Stromal cell of bone marrow (primary cell): ENCODE measurements at places on chromosomes 5 and 9.
A peak's percentile ranks its signal among the peaks of the same experiment; 100 is the strongest.

- no peak for DNase-seq
These were observed 7.5 kb downstream of the LHX6 start for GRCh38 chr9:122221183-122221811.

GRCh38 chr9:36029765-36030528 is 6.8 kb upstream of the RECK start:
- peak; percentile 93 for DNase-seq

DNA sequence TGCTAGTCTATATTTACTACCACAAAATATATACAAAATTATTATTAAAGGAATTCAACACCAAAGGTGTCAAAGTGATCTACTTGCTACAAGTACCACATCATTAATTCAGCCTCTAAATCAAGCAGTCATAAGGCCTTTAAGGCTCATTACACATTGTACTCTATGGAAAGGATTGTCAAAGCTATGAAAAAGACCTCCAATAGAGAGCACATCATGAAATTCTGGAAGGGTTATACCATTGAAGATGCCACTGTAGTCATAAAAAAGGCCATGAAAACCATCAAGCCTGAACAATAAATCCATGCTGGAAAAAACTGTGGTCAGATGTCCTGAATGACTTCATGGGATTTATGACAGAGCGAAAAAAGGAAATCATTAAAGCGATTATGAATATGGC is 708.0 kb upstream of the FAM174A start:
- DNase-seq = no peak

GRCh38 chr5:99314721-99315120 is 385.9 kb upstream of the CHD1 start:
- DNase-seq = no peak

DNA sequence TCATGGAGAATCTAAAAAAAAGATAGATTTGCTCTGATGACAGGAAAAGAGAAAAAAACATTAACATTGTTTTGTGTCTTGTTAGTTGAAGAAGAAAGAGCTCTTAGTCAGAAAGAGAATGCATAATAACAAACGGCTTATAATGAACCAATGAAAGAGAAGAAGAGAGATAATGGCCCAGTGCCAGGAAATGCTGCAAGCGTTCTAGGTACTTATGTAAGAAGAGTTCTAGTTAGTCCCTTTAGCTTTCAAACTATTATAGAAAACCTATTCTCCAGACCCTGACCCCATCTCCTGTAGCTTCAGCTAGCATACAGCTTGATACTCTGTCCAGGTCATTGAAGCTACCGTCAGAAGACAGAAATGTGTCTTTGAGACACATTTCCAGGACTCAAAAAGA is 70.2 kb downstream of the FBXL17 start:
- DNase-seq = no peak

- DNase-seq = no peak
These were observed 97.2 kb downstream of the PCSK1 start for GRCh38 chr5:96335873-96336272.

- DNase-seq = no peak
These were observed 14.8 kb upstream of the PRRC2B start for GRCh38 chr9:131379056-131379455.

GRCh38 chr5:38465061-38465460 is 91.4 kb downstream of the LIFR start:
- no peak for DNase-seq

- DNase-seq = no peak
These were observed 75.3 kb downstream of the ADAMTS2 start for GRCh38 chr5:179269781-179270543.

GRCh38 chr9:81022177-81022576 is 667.2 kb downstream of the TLE1 start:
- peak; percentile 43 for DNase-seq

DNA sequence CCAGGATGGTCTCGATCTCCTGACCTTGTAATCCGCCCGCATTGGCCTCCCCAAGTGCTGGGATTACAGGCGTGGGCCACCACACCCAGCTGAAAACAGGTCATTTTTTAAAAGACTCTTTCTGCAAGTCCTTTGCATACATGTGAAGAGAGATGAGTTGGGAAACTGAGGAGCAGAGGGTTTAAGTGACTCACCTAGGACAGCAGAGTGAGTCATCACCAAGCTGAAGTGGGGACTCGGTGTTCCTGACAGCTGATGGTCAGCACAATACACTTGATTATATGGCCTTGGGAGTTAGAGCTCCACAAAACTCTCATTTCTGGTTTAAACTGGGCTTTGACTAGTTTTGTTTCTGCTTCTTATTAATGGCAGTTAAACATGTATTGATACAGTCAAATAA is 38.1 kb upstream of the SSBP2 start:
- DNase-seq = peak; percentile 17

- no peak for DNase-seq
These were observed 18.1 kb upstream of the COL5A1 start for GRCh38 chr9:134623258-134624066.

GRCh38 chr9:89655990-89656657 is 51.3 kb downstream of the GADD45G start:
- DNase-seq = no peak

DNA sequence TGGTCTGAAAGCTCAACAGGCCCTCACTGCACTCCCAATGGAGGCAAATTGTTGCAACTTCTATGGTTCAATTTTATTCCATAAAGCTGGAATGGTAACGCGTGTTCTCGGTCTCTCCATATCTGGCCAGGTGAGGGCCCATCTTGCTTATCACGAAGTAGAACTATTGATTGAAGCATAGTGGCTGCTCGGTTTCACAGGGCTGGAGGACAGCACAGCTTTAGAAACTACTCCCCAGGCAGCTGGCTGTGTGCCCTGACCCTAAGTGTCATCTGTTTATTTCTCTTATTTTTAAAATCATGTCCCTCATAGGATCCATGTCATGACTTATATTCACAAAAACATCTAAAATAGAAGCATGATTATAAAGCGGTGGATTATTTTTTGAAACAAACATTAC is 223.4 kb downstream of the NPR3 start:
- DNase-seq = no peak

- DNase-seq = no peak
These were observed 15.1 kb upstream of the PRSS3 start for GRCh38 chr9:33780276-33780675.

GRCh38 chr9:133889584-133890301 is 102.4 kb downstream of the VAV2 start:
- peak; percentile 14 for DNase-seq

DNA sequence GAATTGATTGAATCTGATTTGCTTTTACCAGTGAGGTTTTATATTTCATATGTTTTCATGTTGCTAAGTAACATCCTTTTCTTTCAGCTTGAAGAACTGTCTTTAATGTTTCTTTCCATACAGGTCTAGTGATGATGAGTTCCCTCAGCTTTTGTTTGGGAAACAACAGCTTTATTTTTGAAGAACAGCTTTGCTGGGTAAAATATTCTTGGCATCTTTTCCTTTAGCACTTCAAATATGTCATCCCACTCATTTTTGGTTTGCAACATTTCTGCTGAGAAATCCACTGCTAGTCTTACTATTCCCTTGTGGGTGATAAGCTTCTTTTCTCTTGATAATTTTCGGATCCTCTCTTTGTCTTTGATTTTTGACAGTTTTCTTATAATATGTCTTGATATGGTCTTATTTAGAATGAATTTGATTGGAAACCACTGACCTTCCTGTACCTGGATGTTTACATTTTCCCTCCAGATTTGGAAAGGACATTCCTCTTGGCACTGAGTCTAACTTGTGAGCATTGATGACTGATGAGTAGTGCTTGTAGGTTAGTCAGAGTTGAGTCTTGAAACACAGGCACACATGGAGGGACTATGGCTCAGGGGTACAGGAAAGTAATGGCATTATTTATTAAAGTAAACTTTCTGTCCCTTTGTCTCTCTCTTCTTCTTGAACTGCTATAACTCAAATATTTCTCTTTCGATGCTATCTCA is 220.3 kb downstream of the SPATA31D1 start:
- DNase-seq = peak; percentile 3

DNA sequence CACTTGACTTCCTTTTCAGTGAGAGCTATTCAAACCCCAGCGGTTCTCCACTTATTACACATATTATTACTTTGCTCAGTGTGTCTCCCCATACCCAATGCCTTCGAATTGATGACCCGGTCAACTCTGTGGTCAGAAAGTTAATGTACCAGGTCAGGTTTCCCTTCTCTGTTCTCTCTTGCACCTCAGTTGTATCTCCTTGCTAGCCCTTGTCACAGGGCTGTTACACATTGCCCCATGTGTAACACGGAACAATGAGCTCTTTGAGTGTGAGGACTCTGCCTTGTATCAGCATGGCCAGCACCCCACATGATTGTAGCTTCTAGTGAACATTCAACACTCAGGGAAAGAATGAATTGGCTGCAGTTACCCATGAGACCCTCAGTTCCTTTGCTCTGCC is 73.6 kb downstream of the DOCK2 start:
- no peak for DNase-seq

- DNase-seq = no peak
These were observed 220.5 kb downstream of the FOXD4L6 start for GRCh38 chr9:40907657-40908624.

DNA sequence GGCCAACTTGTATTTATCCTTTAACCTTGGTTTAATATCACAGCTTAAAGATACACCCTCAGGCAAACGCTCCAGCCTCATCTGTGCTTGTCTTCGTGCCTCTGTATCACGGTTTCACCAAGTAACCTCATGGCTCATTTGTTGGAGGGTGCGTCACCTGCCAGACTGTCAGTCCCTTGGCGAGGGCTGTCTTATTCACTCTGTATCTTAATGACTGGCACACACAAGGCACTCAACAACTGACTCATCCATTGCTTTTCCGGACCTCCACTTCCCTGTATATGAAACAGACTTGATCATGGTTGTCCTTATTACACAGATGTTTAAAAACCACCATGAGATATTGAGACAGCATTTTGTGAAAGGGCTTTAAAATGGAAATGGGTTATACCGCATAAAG is 28.0 kb downstream of the LCP2 start:
- no peak for DNase-seq

DNA sequence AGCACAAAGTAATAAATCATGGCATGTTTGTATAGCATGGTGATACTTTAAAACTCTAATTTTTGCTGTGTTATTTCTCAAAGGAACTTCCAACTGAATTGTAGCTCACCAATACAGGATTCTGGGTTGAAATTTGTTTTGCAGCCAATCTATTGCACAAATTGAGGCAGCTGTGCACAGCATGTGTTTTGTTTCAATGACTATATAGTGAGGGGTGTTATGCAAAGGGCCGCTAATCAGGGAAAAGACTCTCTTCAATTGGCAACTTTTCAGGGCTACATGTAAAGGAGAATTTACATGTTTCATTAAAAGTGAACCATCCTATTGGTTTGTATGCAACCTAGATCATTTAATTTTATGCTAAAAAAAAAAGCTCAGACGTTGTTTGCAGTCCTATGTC is 44.6 kb downstream of the PLPPR1 start:
- no peak for DNase-seq

DNA sequence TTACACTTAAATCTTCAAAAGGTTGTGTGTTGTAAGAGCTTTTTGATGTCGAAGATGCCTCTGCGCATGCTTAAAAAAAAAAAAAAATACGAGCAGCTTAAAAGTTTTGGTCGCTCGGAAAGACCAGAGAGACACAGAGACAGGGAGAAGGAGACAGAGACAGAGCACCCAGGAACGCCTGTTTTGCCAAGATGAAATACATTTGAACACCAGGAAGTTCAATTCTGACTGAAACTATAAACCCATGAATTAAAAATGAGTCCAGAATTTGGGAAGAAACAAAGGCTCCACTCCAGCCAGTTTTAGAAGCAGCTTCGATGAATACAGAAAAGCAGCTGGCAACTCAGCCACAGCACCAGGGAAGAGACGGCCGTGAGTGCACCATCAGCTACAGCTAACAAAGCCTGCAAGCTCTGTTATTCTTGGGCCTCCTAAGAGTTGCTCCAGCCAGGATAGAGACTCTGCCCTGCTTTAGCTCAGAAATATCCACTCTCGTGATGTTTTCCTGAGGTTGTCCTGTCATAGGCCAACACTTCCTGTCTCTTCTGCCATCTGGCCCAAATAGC is 2.5 kb upstream of the ZNF474 start:
- peak; percentile 61 for DNase-seq

DNA sequence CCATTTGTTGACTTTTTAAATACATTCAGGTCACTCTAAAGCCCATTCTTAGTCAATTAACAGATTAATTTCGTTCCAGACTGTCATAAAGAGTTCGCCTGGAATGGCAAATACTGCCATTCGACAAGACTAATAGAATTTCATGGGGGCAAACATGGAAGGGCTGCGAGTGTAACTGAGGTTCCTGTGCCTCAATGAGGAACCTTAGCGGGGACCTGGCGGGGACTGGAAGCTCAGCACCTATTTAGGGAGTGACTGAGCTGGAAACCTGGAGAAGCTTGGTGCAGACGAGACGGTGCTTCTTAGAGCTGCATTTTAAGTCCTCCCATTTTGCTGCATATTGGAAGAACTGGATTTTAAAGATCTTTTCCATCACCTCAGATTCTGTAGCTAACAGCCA is 3.4 kb downstream of the VCAN start:
- DNase-seq = no peak

DNA sequence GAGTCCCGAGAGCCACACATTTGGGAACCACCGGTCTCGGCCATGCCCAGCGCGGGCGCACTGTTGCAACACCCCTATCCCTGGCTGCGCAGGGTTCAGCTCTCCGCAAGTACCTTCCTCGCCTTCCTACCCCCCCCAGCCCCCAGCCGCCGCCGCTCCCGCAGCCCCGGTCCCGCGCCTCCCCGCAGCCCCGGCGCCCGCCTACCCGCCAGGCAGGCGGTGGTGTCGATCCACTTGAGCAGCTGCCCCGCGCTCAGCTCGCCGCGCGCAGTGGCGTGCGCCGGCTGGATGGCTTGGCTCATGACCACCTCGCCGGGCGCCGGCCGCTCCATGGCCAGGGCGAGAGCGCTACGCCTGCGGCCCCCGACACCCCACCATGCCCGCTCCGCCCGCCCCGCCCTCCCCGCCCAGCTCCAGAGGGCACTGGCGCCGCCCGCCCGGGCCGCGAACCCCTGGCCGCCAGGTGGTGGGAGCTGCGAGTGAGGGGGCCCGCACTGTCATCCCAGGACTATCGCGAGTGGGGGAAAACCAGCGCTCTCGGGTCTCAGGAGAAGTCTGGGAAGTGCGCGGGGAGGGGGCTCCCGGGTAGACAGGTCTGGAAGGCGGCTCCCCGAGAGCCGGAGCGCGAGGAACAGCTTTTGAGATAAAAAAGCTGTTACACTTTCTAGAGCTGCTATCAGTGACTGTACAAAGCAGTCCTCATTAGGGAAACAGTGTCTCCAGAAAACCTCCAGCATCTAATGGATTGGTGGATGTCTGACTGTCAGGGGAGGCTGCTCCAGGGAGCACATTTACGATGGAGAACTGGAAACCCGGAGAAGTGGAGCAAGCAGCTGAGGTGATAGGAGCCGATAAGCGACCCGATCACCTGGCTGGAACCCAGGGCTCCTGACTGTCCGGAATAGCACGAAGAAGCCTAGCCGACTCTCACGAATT is at the start of gene ACOT12:
Gene ACOT12 (minus strand): TSS at position 352 of the 936 bp plus-strand sequence. CDS start 20 bp downstream, at position 332.
- DNase-seq = no peak

GRCh38 chr9:120513825-120514396 is 66.1 kb downstream of the CDK5RAP2 start:
- DNase-seq = no peak

- DNase-seq = no peak
These were observed 70.4 kb downstream of the RGS7BP start for GRCh38 chr5:64576250-64576649.
